ENCODE measurements at places on chromosomes 6 and 20.
A peak's percentile ranks its signal among the peaks of the same experiment; 100 is the strongest.

GRCh38 chr20:56420940-56421688, 9.1 kb downstream of the CASS4 start:
- DNase-seq, result no peak

DNA sequence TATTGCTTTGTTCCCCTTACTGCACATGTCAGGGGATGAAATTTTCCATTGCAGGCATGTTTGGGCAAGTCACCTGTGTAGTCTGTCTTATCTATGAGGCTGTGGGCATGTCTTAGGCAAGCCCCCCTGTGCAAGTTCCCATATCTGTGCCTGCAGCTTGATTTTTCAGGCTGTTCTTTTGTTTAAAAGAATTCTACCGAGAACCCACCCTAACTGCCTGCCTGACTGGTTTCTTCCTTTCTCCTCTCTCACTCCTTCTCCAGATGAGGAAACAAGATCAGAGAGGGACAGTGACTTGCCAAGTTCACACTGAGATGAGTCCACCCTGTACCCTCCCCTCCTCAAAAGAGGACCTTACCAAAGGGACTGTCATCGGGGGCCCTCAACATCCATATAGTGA, 11.0 kb downstream of the TREML2 start:
- DNase-seq, result no peak

- DNase-seq, result peak; percentile 34
Observed at GRCh38 chr6:90175627-90176538, 120.8 kb downstream of the BACH2 start.

- DNase-seq, result no peak
Observed at GRCh38 chr6:51570168-51570921, 517.1 kb downstream of the PKHD1 start.

- DNase-seq, result no peak
Observed at GRCh38 chr6:83190626-83191025, 2.4 kb downstream of the PGM3 start.

DNA sequence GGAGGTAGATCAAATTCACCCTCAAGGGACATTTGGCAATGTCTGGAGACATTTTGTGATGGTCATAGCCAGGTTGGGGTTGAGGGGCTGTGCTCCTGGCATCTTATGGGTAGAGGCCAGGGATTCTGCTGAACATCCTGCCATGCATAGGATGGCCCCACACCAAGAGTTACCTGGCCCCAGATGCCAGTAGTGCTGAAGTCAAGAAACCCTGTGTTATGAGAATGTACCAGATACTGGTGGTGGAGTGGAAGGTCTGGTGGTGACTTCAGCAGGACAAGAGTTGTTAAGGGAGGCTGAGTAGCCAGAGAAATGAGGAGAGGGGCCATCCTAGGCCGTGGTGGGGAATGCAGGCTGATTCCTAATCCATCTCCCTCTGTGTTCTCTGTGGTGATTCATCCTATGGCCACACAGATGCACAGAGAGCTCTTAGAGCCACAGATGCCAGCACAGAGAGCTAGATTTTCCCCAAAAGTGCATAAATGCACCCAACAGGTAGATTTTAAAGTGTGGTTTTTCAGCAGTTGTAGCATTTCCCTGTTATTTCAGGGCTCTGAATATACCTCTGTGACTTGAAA, 43.6 kb downstream of the CDYL start:
- no peak for DNase-seq

DNA sequence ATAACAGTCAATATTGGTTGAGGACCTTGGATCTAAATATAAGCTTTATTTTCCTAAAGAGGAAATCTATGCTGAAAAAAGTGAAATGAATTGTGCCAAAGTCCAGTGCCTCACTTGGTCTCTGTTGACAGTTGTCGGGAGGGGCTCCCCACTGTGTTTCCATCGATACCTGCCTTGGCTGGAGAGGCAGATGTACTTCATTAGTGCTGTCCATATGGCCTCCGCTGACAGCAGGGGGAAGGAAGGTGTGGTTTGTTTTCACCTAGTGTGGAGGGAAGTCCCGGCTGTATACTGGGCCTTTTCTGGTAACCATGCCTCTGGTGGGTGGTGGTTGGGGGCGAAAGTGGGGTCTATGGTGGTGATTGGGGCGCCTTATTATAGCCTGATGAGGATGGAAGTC, 42.7 kb downstream of the CD2AP start:
- DNase-seq, result no peak

GRCh38 chr6:11496152-11497060, 41.1 kb upstream of the TMEM170B start:
- peak; percentile 87 for DNase-seq

DNA sequence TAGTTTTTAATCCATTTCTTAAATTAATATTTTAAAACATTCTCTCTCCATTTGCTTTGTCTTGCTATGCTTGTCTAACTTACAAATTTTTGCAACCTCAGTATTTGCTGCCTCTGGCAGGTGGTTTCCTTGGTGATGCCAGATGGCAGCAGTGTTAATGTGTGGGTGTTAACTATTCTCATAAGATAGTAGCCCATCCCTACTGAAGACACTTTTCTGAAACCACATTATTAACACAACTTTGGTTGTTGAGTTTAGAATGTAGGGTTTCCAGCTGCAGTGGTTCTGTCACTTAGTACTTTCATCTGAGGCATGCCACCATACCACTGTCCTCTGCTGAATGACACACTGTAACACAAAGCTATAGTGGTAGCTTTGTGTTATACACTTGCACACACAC, 75.1 kb downstream of the MYO6 start:
- DNase-seq, result peak; percentile 3

DNA sequence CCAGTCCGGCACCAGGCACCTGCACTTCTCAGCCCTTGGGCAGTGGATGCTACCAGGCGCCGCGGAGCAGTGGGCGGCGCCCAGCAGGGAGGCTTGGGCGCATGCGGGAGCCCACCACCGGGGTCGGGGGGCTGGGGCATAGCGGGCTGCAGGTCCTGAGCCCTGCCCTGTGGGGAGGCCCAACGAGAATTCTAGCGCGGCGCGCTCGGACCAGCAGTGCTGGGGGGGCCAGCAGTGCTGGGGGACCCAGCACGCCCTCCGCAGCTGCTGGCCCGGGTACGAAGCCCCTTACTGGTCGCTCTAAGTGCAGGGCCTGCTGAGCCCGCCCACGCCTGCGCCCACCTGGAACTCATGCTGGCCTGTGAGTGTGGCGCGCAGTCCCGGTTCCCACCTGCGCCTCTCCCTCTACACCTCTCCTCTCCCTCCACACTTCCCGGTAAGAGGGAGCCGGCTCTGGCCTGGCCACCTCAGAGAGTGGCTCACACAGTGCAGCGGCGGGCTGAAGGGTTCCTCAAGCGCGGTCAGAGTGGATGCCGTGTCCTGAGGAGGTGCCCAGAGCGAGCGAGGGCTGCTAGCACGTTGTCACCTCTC, 28.5 kb upstream of the SERPINB1 start:
- DNase-seq, result no peak

DNA sequence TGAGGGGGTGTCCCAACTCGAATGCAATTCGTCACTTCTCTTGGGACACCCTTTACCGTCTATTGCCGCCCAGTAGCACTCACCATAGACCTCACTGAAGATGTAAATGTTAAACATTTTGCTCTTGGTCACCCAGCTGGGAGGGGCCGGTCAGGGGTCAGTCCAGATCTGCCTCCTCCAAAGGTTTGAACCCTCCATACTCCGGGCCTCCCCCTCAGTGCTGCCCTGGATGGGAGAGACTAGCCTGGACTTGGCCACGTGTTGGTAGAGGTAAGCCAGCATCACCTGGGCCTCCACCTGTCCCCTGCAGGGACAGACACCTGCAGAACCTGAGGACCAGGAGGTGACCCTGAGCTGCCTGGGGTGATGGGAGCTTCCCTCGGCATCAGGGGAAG, 5.0 kb upstream of the MYT1 start:
- DNase-seq, result no peak

- DNase-seq, result no peak
Observed at GRCh38 chr20:16013631-16014030, 559.6 kb downstream of the KIF16B start.

GRCh38 chr20:4802527-4802926, 80.8 kb downstream of the PRND start:
- DNase-seq, result no peak

DNA sequence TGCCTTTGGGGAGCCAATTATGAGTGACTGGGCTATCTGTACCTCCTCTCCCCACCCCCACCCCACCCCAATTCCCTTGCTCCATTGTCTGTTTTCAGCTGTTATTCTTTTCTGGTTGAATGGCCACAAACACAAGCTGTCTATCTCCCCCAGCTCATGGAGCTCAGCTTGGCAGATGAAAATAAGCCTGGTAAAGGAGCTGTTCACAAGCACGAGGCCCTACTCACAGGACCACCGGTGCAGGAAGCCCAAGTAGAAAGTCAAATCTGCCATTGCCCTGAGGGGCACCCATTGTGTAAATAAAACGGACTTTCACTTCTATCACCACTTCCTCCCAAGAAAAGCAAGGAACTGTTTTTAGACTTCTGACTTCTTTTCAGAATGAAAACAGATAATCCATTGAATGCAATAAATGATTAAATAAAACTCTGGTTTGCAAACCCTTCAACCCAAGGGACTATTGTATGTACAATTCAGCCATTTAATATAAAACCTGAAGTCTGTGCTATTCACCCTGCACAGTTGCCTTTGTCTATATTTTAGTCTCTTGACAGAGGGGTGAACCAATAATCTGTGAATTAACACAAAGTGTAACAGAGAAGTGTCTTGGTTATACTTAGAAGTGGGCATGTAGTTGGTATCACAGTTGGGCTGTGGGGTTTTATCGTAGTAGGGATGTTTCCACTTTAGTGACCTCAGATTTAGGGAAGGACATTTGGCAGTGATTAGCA, 27.7 kb downstream of the RIPOR2 start:
- DNase-seq, result no peak

GRCh38 chr6:108714101-108714765, 134.0 kb upstream of the ARMC2 start:
- no peak for DNase-seq

- no peak for DNase-seq
Observed at GRCh38 chr20:15011631-15012030, 674.2 kb upstream of the FLRT3 start.

- no peak for DNase-seq
Observed at GRCh38 chr6:157239671-157240058, 83.7 kb downstream of the TMEM242 start.

- no peak for DNase-seq
Observed at GRCh38 chr6:108955329-108955949, 107.2 kb downstream of the ARMC2 start.

- DNase-seq, result no peak
Observed at GRCh38 chr6:129771678-129772077, 61.7 kb upstream of the ARHGAP18 start.

GRCh38 chr6:111533087-111533784, 50.2 kb upstream of the REV3L start:
- DNase-seq, result no peak

DNA sequence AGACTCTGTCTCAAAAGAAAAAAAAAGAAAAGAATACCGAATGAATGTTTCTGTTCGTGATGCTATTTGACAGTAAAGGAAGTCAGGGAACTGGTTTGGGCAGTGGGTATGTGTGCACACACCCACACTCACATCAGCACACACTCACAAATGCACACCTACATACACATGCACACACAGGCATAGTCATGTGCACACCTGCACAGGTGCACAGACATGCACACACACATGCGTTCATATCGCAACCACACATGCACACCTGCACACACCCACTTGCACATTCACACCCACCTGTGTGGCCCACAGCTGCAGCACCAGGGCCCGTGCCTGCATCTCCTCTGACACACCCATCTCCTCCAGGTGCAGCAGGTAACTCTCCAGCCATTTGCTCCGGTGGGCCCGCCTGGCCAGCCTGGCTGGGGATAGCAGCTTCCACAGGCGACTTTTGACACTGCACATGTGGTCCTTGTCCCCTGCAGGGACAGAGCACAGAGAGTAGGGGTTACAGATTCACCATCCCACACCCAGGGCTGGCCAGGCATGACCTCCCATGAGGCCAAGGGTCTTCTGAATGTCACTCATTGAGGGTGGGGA, 41.4 kb upstream of the KCNB1 start:
- DNase-seq, result no peak

DNA sequence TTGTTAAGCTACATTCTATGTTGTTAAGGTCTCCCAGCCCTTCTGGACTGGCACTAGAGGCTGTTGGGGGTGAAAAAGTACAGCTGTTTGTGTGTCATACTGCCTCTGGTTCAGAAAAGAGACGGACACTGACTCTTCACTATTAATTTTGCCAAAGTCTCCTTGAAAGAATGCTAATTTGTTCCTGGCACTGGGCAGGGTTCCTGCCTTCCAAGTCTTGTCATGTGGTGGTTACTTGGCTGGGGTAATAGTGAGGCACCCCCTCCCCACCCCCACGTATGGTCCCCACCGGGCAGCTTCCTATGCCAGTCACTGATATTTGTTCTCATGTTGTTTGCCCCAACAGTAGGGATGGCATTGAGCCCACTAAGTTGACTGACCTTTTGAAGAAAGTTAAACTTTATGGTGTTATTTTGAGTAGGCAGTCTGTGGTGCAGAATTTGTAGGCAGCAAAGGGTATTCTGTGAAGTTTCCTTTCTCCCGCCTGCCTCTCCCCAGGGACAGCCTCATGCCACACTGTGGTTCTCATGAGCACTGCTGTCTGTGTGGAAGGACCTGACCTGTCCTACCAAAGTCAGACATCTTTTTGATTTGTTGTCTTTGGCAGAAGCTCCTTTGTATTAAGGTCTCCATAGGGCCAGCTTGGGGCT, 8.7 kb downstream of the CDS2 start:
- DNase-seq, result no peak
